Body of pancreas (tissue), 4 donors: ENCODE measurements at places on chromosomes 3 and 15. TPM values are rescaled to one million over a fixed set of nuclear protein-coding genes. Genes with fewer than 3 reads are reported as not detected.

GRCh38 chr15:82763361-82764116 lies 42.3 kb downstream of the FSD2 start:
- H3K4me3 ChIP-seq: no peak overlapping the region
- H3K4me1 ChIP-seq: no peaks in the 10 kb centered on the region
- no peak overlapping the region for H3K27ac ChIP-seq
- H3K36me3 ChIP-seq: peaks cover 2% of the 10 kb centered on the region
- H3K27me3 ChIP-seq: no peaks in the 10 kb centered on the region
- no peak for DNase-seq

- no peaks in the 10 kb centered on the region for H3K4me1 ChIP-seq
- no peak overlapping the region for H3K27ac ChIP-seq
- no peaks in the 10 kb centered on the region for H3K27me3 ChIP-seq
Observed at GRCh38 chr3:177752831-177753230, 555.5 kb upstream of the TBL1XR1 start.

- no peak overlapping the region for H3K4me3 ChIP-seq
- DNase-seq: no peak
- H3K4me1 ChIP-seq: no peaks in the 10 kb centered on the region
- no peaks in the 10 kb centered on the region for H3K36me3 ChIP-seq
- no peaks in the 10 kb centered on the region for H3K27me3 ChIP-seq
Observed at GRCh38 chr3:31606453-31606852, 73.7 kb downstream of the STT3B start.

GRCh38 chr15:45702041-45702440 lies 67.2 kb downstream of the SQOR start:
- no peak overlapping the region for H3K27ac ChIP-seq
- H3K36me3 ChIP-seq: no peaks in the 10 kb centered on the region
- no peak overlapping the region for H3K4me3 ChIP-seq

- no peaks in the 10 kb centered on the region for H3K36me3 ChIP-seq
- H3K4me3 ChIP-seq: no peak overlapping the region
- H3K27ac ChIP-seq: no peak overlapping the region
- no peak for DNase-seq
Observed at GRCh38 chr15:91679447-91679846, 174.1 kb upstream of the SLCO3A1 start.

DNA sequence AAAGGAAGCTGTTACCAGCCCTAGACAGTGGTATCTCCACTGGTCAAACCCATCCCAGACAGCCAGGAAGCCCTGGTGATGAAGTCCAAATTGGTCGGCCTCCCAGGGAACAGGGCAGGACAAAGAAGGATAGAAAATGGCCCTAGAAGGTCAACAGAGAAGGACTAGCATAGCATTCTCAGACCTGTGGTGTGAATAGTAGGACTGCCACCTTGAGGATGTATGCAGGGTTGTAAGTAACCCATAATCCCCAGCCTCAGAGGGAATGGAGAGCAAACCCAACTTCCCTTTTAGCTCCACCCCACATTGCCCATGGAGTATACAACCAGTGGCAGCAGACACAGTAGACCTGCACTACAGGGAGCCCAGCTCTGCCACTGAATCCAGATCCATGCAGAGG lies 68.6 kb upstream of the EIF1B start:
- H3K36me3 ChIP-seq: no peaks in the 10 kb centered on the region
- no peaks in the 10 kb centered on the region for H3K27me3 ChIP-seq
- no peak overlapping the region for H3K27ac ChIP-seq
- no peak overlapping the region for H3K4me3 ChIP-seq

GRCh38 chr3:148435534-148435933 lies 262.2 kb upstream of the AGTR1 start:
- H3K27me3 ChIP-seq: no peaks in the 10 kb centered on the region
- H3K36me3 ChIP-seq: no peaks in the 10 kb centered on the region
- no peak for DNase-seq
- H3K4me3 ChIP-seq: no peak overlapping the region

DNA sequence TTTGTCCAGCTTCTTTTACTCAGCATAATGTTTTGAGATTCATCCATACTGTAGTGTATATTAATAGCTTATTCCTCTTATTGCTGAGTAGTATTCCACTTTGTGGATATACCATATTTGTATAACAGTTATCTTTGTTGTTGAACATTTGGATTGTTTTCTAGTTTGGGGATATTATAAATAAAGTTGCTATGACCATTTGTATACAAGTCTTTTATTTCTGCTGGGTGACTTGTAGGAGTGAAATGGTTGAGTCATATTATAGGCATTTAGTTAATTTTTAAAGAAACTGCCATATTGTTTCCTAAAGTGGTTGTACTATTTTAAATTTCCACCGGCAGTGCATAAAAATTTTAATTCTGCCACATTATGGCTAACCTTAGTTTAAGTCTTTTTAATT lies 53.4 kb downstream of the RPL39L start:
- H3K4me3 ChIP-seq: no peak overlapping the region
- H3K27ac ChIP-seq: no peak overlapping the region
- H3K36me3 ChIP-seq: no peaks in the 10 kb centered on the region
- DNase-seq: no peak

DNA sequence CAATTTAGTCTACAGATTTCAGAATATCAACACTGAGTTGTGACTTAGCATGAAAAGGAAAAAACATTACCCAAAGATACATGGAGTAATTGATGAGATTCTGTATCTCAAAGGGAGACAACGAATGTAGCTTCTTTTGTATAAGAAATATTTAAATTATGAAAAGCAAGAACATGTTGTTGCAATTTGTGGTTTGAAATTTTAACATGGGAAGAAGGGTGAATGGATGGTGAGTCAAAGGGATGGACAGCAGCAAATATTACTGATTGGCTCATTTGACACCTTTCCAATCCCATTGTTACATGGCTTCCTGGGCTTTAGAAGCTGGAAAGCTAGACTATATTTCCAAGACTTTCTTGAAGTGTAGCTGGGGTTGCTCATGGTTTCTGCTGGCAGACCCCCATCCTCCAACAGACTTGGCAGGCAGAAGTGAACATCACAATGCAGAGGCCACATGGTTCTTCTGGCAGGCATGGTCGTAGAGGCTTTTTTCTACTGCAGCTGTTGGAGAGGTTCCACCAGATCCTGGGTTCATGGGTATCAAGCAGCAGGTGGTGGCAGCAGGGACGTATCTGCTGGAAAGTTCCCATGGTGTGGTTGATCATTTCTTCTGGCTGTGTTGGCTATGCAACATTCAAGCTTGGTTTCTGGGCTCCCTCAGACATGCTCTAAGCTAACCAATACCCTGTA lies 47.2 kb upstream of the KPNA4 start:
- H3K36me3 ChIP-seq: no peaks in the 10 kb centered on the region
- H3K27ac ChIP-seq: no peak overlapping the region
- peaks cover under 1% of the 10 kb centered on the region for H3K4me1 ChIP-seq
- no peaks in the 10 kb centered on the region for H3K27me3 ChIP-seq
- no peak overlapping the region for H3K4me3 ChIP-seq
- DNase-seq: no peak

DNA sequence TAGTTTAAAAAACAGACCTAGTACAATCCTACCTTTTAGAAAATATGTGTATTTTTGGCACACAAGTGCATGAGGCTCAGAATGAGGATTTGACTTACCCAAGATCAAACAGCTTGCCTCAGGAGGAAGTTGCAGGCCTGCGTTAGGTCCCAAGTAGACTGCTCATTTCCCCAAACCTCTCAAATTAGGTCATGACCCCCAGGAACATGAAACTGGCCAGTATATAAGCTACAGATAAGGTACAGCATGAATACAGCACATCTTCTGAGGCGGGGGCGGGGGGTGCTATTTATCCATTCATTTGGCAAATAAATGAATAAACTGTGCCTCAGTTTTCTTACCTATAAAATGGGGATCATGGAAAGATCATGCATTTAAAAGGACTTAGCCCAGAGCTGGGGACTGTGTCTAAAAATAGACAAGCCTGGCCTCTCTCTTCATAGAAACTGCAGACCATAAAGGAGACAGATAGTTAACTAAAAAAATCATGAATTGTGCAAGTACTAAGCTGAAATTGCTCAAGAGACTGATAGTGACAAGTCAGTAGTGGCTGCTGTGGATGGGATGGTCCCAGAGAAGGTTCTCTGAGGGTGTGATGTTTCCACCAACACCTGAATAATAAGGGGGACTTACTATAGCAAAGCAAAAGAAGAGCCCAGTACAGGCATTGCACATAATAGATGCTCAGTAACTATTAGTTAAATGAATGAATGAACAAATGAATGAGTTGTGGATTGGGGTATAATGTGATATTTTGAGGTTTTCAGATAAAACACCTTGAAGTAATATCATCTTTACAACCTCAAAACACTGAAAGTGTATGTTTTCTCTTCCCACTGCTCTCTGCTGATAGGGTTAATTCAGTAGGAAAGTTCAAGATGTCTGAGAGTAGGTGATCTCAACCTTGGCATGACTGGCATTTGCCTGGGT lies 258.5 kb upstream of the PROK2 start:
- no peaks in the 10 kb centered on the region for H3K36me3 ChIP-seq
- H3K4me1 ChIP-seq: no peaks in the 10 kb centered on the region
- H3K27me3 ChIP-seq: no peaks in the 10 kb centered on the region

DNA sequence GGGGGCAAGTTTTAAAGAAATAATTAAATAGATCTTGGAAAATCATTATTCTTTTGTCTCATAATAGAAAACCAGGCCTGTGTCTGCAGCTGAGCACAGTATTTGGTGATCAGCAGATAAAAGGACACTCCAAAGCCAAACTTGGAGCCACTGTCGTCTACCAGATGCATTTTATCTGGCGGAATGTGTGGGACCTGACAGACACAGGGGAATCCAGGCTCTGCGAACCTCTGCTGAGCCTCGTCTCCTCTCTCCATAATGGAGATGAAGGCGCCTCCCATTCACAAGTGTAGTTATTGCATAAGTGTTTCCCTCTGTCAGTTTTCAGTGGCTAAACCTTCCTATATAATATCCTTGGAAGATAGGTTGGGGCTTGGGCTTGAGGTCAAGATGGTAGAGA lies 42.1 kb downstream of the EEFSEC start:
- peaks cover 9% of the 10 kb centered on the region for H3K4me1 ChIP-seq
- H3K27me3 ChIP-seq: no peaks in the 10 kb centered on the region
- no peak overlapping the region for H3K4me3 ChIP-seq
- H3K27ac ChIP-seq: peak overlapping the region; percentile 22

DNA sequence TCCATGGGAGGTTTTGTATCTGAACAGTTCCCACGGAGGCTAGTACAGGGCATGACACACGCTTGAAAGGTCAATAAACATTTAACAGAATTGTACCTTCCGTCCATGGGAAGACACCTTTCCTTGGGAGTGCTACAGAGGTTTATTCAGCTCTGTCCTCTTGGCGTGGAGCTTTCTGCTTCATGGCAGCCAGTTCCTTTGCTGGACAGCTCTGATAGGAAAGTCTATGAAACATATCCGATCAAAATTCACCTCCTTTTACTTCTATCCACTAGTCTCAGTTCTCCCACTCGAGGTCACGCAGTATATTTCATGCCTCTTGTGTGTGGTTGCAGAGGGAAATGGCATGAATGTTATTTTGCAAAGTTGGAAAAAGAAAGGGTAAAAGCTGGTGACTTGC lies 91.2 kb downstream of the PEX5L start:
- DNase-seq: no peak
- no peak overlapping the region for H3K27ac ChIP-seq
- no peaks in the 10 kb centered on the region for H3K36me3 ChIP-seq
- no peak overlapping the region for H3K4me3 ChIP-seq
- no peaks in the 10 kb centered on the region for H3K4me1 ChIP-seq

DNA sequence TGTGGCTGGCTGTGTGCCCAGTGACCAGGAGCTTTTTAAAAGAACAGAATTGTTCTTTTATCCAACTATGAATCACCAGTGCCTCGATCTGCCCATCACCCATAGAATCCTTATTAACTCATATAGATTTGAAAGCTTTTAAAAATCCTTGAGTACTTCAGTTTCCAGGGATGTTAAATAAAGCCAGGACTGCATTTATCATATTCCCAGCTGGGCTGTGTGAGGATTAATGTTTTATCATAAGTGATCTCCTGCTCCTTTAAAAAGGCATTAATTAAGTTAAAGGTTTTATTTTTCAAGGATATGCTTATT lies 234.0 kb downstream of the MYRIP start:
- no peak overlapping the region for H3K4me3 ChIP-seq
- no peak overlapping the region for H3K27ac ChIP-seq
- peak; percentile 21 for DNase-seq
- H3K36me3 ChIP-seq: no peaks in the 10 kb centered on the region
- no peaks in the 10 kb centered on the region for H3K27me3 ChIP-seq

DNA sequence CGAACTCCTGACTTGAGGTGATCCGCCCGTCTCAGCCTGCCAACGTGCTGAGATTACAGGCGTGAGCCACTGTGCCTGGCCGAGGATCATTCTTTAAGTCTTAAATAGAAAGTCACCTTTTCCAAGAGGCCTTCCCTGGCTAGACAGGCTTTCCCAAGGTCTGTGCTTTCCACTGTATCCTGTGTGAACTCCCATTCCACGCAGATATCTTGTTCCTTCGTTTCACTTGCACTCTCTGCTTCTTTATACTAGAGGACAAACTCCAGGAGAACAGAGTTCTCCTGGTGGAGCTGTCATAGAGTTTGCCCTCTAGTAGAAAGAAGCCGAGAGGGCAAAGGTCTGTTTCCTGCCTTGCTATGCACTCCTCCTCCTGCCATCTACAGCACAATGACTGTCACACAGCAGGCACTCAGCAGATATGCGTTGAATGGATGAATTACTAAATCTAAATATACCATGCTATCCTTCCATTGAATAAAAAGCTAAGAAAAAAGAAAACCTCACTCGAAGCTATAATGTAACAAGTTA lies 211.2 kb downstream of the FOXP1 start:
- H3K27me3 ChIP-seq: no peaks in the 10 kb centered on the region
- no peak overlapping the region for H3K27ac ChIP-seq
- DNase-seq: no peak

GRCh38 chr15:28068930-28069329 lies 30.2 kb downstream of the OCA2 start:
- no peak for DNase-seq
- no peaks in the 10 kb centered on the region for H3K27me3 ChIP-seq
- H3K27ac ChIP-seq: no peak overlapping the region
- no peak overlapping the region for H3K4me3 ChIP-seq
- no peaks in the 10 kb centered on the region for H3K4me1 ChIP-seq
- no peaks in the 10 kb centered on the region for H3K36me3 ChIP-seq

DNA sequence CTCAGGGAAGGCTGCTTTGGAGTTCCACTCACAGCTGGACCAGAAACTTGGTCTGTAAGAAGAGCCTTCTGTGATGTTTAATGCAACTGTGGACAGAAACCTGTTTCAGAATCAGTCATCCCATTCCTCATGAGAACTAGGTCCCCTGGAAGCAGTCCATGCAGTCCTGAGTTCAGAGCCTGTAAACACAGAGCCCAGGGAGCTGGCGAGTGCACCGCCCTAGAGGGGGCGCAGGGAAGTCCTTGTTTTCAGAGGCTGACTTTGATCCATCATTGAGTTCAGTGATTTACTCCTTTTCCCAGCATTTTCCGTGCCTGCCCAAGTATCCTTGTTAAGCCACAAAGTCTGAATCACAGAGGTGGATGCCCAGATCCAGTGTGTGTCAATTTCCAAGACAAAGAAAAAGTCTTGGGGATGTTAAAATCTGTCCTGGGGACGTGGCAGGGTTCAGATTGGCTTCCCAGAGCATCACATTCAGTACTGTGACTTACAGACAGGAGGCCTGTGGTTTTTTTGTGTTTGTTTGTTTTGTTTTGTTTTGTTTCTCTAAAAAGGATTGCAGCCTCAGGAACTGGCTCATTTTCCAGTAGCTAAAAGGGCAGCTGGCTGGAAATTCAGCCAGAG lies 9.8 kb upstream of the TXNRD3 start:
- H3K27me3 ChIP-seq: no peaks in the 10 kb centered on the region
- H3K36me3 ChIP-seq: no peaks in the 10 kb centered on the region
- no peak overlapping the region for H3K4me3 ChIP-seq

The TRANK1 gene
- 3.6 TPM for total RNA-seq

The CORO2B gene
- total RNA-seq: 1.0 TPM

The SERINC4 gene
- total RNA-seq: not detected

The TMEM44 gene
- total RNA-seq: 1.8 TPM

The CCRL2 gene
- total RNA-seq: not detected

The ZMYND10 gene
- total RNA-seq: 2.3 TPM

The LDHAL6B gene
- total RNA-seq: not detected

The SCN5A gene
- not detected for total RNA-seq

The CCR3 gene
- not detected for total RNA-seq

The OR5K1 gene
- not detected for total RNA-seq

The CACNA1D gene
- total RNA-seq: 9.9 TPM
